ENCODE measurements at places on chromosomes 3 and 15.

DNA sequence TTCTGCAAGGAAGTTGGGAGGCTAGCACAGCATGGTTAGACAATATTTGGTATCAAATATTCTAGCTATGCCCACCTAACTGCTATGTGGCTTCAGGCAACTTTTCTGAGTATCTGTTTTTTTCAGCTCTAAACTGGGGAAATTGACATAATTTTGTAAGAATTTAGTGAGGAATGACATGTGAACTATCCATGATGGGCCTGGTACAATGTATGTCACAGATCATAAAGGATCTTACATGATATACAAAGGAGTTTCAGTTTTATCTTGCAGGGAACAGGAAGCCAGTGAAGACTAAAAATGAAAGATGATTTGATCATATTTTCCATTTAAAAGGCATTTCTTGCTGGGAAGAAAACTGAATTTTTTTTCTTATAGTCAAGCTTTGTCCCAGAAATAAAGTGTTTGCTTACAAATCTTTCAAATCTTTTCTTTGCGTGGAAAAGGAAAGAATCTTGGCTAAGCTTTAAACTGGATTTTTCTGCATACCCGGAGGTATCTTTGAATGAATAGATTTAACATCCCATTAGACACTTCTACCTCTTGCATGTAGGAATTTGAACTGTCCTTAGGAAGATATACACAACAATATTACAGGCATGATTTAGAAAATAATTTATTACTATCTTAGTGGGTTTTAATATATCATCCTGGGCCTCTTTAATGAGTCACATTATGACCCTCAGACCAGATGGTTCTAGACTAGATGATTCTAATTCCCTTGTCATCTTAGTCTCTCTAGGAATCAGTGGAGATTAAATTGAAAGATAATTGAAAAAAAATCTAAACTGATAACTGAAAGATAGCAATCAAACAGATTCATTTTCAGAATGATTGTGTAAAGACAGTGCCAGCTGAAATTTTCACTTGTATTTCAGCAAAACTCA, 436.0 kb upstream of the THBS1 start:
- DNase-seq = no peak

GRCh38 chr3:46675843-46676567, 17.5 kb downstream of the ALS2CL start:
- DNase-seq = no peak

- no peak for DNase-seq
Measured at GRCh38 chr3:50604110-50604621, 7.4 kb downstream of the CISH start.

DNA sequence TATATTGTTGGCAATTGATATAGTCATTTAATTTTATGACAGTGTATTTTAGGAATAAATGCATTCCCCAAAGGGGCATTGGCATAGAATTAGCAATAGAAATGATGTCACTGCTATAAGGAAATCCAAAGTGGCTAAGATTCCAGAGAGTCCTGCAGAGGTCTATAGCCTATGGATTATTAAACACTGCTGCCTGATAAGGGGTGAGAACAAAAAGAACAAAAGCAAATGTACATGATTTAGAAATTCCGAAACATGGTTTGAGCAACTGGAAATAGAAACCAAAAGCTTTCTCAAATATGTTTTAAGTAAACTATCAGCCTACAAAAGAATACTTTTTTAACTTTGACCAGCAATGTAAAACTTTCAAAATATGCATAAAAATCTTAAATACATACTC, 280.1 kb upstream of the RASGRP1 start:
- DNase-seq = no peak
